ENCODE measurements at places on chromosomes 12 and 14.

DNA sequence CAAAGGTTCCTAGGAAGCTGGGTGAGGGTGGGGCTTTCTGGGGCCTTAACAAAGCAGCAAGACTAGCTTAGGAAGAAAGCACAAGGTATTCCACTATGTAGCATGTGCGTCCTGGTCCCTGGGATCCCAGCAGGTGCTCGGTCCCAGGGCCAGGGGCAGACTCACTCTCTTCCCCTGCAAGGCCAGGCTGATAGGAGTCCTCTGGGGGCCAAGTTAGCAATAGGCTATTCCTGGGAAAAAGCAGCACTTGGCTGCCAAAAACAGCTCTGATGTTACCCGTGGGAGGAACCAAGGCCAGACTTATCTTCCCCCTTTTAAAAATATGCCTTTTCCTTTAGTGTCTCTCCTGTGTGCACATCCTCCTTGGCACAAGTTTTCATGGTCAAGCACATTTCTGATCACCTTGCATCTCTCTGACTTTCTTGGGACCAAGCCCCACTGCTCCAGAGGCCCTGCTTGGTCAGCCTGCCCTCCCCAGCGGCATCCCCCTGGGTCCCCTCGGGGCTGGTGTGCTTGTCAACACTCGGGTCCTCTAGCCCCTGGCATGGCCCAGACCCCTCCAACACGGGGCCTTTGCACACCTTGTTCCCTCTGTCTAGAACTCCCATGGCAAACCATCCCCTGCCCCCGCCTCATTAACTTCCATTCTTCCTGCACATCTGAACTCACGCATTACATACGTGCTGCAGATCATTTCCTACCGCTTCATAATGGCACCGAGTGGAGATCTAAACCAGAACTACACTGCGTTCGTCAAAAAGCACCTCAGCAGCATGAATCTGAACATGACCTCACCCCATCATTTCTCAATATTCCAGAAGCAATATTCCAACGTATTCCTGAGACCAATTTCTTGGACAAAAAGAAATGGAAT is 21.9 kb downstream of the CCDC92 start:
- peak; percentile 41 for DNase-seq

- no peak for DNase-seq
Observed at GRCh38 chr12:6327229-6328041, 14.4 kb downstream of the TNFRSF1A start.

DNA sequence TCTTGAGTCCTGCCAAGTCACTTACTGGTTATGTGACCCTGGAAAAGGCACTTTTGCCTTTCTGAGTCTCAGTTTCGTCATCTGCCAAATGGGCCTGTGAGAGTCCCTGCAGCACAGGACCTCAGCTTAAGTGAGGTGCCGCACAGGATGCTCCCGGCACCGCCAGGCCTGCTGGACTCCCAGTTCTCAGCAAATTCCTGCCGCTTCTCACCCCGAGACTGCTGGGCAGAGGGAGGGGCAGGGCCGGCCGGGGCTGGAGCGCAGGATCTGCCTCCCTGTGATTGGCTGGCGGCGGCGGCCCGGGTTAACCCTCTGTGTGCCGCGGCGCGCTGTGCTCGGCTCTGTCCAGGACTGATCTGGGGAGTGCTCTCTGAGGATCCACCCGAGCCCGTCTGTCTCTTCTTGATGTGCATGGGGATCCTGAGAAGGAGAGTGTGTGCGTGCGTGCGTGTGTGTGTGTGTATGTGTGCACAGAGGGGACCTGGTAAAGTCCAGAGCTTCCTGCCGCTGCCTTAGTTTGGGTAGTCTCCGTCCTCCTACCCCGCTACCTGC is 8.6 kb downstream of the SETD1B start:
- DNase-seq = no peak

DNA sequence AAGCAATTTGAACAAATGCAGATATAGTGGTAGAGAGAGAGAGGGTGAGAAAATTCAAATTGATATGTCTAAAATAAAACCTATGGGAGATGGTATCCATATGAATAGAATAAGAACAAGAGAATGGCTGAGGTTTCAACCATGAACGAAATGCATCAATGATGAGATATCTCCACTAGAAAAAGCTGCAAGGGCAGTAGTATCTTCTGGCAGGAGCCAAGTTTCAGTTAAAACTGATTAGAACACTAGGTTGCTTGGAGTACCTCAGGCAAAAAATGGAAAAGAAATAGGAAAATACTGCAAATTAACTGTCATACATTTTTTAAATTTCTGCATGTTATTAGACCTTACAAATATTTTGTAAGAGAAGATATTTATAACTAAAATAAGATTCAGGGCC is 151.3 kb downstream of the ANKS1B start:
- no peak for DNase-seq

DNA sequence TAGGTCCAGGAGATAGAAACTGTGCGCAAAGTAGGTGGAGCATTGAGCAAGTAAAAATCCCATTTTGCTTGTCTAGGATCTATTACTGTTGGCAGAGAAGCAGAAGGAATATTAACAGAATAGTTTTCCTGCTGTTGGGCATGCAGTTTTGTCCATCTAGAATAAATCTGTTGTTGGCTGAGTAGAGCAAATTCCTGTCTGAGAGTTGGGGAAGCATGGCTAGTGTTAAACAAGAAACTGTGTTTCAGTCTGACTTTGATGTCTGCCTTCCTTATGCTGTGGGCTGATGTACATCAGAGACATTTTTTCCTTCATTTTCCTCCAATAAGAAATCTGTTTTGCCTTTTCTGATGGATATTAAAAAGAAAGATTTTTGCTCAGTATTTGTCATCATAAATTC is 98.2 kb downstream of the RAD52 start:
- no peak for DNase-seq

DNA sequence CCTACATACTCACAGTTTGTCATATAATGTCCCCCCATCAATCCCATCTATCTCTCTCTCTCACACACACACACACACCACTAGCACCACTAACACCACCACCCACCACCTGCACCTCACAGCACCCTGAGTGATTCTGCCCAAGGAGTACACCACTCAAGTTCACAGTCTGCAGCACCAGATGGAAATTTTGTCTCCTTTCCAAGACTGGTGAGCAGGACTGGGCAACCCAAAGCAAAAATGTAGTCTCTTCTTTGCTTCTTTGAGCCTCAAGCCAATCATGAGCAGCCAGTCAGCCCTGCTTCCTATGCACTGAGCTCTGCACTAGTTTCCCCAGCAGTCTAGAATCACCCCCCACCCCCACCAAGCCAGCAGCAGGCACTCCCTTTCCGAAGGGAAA is 15.0 kb upstream of the ARMH4 start:
- no peak for DNase-seq

GRCh38 chr14:98278800-98279199 is 993.2 kb downstream of the BCL11B start:
- no peak for DNase-seq

DNA sequence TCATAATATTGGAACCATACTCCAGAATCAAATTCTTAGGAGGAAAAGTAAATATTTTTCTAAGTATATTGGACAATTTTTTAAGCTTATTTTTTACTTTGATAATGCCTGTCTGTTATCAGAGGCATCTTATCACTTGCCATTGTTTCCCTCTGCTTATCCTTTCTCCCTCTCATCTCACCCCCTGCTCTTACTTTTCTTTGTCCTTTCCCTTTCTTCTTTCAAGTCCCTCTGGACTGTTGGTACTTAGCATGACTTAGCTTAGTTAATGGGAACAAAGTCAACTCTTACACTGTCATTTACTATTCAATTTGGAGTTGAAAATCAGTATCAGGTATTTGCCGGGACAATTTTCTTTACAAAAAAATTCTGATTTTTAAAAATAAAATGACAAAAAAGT is 45.2 kb downstream of the ABCD2 start:
- no peak for DNase-seq

GRCh38 chr12:132415327-132416120 is 74.4 kb upstream of the FBRSL1 start:
- no peak for DNase-seq

DNA sequence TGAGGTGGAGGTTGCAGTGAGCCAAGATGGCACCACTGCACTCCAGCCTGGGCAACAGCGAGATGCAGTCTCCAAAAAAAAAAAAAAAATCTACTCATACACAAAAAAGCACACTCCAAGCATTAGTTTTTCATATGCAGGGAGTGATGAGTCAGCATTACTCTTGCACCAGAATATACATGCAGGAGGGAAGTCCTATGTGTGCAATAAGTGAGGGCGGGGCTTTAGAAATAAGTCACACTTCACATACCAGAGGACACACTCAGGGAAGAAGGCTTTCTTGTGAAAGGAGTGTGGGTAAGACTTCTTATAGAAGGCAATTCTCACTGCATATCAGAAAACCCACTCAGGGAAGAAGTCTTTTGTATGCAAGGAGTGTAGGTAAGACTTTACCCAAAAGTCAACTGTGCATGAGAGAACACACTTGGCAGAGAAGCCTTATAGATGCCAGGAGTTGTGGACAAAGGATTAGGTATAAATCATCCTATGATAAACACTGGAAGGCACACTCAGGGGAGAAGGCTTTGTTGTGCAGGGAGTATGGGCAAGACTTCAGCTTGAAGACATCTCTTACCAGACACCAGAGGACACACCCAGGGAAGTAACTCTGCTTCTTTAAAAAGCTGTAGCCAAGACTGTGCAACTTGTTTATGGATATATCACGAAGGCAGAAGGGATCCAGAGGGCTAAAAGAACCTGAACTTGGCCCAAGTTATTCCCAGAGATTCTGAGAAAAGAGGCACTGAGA is 50.5 kb downstream of the ATF7 start:
- no peak for DNase-seq

DNA sequence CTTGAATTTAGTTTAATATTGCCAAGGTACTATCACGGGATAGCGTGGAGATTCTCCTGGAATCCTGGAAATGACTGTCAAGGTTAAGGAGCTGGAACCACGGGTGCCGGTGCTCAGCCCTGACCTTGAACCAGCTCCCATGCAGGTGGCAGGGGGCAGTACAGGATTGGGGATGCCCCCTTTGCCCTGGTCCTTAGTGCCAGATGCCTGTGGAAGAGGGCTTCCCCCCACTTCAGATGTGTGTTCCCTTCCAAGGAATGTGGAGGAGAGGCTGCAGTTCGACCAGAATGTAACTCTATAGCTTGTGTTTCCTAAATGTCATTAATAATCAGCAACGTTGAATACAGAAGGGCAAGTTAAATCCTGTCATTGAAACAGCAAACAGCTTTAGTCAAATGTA is 258.9 kb downstream of the VRK1 start:
- no peak for DNase-seq

Measured in left forelimb (tissue), 1 donor.